ENCODE measurements at places on chromosomes 7 and 10.

DNA sequence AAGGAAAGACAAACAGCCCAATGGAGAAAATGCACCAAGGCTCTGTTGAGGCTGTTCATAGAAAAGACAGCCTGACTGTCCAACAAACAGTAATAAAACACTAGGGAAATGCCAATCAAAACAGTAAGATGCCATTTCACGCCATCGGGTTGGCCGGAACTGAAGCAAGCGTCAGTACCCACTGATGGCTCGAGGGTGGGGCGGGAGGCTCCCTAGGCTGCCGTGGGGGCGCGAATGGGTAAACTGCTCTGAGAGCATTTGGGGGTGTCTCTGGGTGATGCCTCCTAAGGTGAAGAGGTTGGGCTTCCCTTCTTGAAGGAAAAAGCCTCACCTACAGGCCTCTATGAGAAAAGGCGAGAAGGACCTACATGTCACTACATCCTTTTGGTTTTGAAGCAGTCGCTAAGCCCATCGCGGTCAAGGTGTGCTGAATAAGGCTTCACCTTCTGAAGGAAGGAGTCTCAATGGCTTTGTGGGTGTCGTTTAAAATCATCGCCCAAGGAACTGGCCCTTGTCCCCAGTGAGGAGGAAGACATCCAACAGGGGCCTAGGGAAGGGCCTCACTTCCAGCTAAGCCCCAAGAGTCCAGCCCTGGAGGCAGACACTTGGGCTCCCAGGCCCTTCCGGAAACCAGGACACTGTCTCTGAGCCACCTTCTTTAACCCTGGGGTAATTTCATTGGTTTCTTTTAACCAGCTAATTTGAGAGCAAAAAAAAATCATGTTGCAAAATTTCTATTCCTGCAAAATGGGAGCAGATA, 98.5 kb upstream of the PPP2R2D start:
- DNase-seq = no peak

DNA sequence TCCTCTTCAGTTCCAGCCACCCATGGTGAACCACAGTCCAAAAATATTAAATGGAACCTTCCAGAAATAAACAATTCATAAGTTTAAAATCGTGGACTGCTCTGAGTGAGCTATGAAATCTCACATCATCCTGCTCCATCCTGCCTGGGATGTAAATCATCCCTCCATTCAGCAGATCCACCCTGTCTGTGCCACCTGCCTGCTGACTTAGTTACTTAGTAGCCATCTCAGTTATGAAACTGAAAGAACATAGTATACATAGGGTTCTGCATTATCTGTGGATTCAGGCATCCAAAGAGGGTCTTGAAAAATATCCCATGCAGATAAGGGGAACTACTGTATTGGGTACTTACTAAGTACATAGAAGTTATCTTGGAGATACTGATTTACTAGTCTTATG, 89.0 kb downstream of the ST8SIA6 start:
- DNase-seq = no peak

- no peak for DNase-seq
Measured at GRCh38 chr10:118940386-118940785, 89.1 kb upstream of the NANOS1 start.

GRCh38 chr10:86684331-86685097, 16.2 kb downstream of the LDB3 start:
- no peak for DNase-seq

DNA sequence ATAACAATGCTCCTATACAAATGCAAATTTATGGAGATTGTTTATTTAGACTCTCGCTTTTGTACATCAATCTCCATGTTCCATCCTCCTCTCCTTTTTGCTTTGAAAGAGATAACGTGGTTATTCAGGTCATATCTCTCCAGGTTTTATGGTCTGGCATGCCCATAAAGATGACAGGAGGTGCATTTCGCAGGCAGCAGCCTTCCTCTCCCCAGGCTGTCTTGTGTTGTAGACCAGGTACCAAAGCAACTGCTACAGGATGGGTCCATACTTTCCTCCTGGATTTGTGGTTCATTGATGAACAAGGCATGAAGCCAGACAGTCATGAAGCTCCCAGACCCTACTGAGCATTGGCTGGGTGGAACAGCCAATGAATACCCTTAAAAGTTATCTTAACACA, 400.2 kb upstream of the NPVF start:
- no peak for DNase-seq

- no peak for DNase-seq
Measured at GRCh38 chr7:121083138-121083789, 94.8 kb downstream of the CPED1 start.

GRCh38 chr7:31027161-31027965, 24.7 kb upstream of the ADCYAP1R1 start:
- DNase-seq = no peak

- no peak for DNase-seq
Measured at GRCh38 chr10:55668326-55668922, 692.6 kb downstream of the ZWINT start.

GRCh38 chr7:80235334-80235733, 100.7 kb downstream of the GNAI1 start:
- DNase-seq = no peak

- no peak for DNase-seq
Measured at GRCh38 chr10:132149917-132150316, 36.8 kb upstream of the DPYSL4 start.

GRCh38 chr10:125156739-125157480, 3.5 kb downstream of the CTBP2 start:
- no peak for DNase-seq

GRCh38 chr10:128498746-128499145, 372.5 kb upstream of the MKI67 start:
- DNase-seq = no peak

- no peak for DNase-seq
Measured at GRCh38 chr7:134643131-134643530, 3.5 kb upstream of the BPGM start.

- DNase-seq = no peak
Measured at GRCh38 chr7:73983437-73984164, 44.4 kb upstream of the ELN start.

DNA sequence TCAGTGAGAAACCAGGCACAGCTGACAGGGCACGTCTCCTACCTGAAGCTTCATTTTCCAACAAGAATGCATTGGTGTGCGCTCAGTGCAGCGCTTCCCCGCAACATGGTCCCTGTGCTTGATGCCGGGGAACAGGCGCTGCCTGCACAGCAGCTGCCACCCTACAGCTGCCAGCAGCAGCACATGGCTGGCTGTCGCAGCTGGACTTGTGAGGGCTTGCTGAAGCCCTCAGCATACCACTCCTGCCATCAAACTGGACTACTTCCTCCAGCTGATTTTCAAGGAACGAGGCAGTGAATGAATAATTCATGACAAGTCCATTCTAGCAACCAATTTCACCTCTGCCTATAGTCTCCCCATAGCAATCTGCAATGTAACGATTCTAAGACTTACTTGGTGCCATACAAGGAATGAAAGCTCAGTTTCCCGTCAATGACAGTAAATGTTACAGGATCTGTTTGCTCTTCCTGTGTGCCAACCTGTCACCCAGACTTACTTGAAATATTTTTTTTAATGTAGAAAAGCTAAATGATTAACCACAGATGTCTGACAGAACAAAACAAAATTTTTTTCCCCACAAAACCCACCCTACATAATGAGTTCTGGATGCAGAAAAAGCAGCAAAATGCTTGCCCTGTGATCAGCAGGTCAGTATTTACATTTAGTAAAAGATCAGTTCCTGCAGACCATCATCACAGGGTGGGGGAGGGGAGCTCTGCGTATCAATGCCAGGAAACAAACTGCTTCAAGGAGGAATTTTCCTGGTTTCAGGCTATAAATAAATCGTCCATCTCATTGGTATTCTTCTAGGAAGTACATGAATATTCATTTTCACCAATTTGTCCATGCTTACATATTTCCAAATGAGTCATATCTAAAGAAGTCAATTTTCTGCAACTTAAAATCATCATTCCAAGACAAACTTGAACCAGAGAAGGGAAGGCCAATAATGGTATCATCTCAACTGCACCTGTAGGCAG, 140.6 kb downstream of the ALOX5 start:
- no peak for DNase-seq

DNA sequence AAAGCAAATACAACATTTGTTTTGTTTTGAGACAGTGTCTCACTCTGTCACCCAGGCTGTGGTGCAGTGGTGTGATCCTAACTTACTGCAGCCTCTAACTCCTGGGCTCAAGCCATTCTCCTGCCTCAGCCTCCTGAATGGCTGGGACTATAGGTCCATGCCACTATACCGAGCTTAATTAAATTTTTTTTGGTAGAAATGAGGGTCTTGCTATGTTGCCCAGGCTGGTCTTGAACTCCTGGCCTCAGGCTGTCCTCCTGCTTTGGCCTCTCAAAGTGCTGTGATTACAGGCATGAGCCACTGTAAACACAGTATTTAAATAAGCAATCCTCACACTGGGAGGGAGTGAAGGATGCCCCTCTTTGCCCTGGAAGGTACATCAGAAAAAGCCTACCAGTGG, 4.0 kb upstream of the CAMK2G start:
- DNase-seq = no peak

DNA sequence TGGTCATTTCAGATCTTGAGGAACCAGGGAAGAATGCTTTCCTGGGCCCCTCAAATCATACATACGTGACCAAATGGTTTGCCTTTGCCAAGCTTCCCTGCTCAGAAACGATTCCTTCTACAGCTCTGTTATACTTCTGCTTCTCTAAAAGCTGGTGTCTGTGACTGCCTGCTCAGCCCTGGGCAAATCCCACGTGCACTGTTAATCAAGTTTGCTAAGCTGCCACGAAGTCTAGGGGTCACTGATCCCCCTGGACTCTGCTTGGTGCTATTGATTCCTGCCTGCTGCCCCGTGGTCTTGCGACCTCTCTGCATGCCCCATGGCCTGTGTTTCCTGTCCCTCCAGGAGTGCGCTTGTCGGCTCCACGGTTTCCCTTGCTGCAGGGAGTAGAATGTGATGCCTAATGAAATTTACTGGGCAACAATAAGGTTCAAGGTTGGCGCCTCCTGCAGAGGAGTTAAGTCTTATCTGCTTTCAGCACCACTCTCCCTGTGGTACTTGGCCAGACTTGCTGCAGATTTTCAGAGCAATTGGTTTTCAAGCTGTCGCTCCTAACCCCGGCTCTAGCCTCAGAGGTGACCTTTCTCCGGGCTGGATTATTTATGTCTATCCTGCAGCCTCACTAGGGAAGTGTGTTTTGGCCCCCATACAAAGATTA, 201.6 kb upstream of the FZD8 start:
- DNase-seq = no peak

- no peak for DNase-seq
Measured at GRCh38 chr10:3747984-3748383, 37.0 kb downstream of the KLF6 start.

- DNase-seq = no peak
Measured at GRCh38 chr7:105962353-105962752, 711 bp upstream of the CDHR3 start.

DNA sequence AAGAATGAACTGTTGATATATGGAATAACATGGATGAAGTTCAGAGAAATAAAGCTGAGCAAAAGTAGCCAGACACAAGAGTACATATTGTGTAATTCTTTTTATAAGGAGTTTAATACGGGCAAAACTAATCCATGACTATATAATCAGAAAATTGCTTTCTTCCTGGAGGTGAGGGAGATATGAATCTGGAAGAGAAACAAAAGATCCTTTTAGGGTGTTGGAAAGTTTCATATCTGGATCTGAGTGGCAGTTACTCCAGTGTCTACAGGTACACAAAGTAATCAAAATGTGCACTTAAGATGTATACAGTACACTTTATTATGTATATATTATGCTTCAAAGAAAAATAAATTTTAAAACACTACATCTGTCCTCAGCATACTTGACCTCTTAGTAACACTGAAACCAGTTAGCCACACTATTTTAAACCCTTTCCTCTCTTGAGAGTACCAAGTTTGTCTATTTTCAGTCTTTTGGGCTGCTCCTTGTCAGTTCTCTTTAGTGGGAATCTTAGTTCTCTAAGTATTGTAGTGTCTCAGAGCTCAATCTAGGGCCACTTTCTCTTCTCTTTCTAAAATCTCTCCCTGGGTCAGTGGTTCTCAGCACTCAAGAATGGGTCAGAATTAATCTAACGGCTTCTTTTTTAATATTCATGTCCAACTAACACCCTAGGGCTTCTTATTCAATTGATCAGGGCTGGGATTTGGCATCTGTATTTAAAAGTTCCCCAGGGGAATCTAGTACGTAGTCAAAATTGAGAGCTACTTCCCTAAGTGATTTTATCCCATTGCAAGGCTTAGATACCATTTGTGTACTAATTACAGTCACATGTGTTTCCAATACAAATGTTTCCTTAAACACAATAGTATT, 4.3 kb upstream of the LIPF start:
- no peak for DNase-seq

DNA sequence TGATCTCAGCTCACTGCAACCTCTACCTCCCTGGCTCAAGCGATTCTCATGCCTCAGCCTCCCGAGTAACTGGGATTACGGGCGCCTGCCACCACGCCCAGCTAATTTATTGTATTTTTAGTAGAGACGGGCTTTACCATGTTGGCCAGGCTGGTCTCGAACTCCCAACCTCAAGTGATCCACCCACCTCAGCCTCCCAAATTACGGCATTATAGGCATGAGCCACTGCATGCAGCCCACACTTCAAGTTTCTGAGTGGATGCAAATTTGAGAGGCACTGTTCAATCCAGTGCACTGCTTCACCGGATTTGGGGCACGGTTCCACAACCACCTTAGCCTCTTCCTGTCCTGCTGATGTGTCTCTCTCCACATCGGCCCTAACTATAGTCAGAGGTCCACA, 16.5 kb downstream of the CNPY1 start:
- no peak for DNase-seq

DNA sequence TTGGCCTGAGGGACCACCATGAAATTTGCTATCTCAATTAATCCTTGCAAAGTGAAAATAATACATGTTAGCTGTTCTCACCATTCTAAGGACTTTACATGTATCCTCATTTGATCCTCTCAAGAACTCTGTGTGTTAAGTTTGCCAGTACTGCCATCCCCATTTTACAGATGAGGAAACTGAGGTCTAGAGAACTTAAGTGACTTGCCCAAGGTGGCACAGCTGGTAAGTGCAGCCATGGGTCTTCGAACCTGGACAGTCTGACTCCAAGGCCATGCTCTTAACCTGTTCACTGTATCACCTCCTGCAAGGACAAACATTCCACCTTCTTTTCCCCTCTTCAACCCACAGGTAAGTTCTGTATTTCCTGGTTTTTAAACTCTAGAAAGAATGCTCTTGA, 85.3 kb upstream of the NFE2L3 start:
- no peak for DNase-seq

GRCh38 chr7:107494884-107495283, 25.0 kb downstream of the GPR22 start:
- no peak for DNase-seq

- DNase-seq = no peak
Measured at GRCh38 chr10:104139221-104139620, 17.2 kb downstream of the SFR1 start.

GRCh38 chr7:5213286-5213645, 23.2 kb downstream of the WIPI2 start:
- no peak for DNase-seq

GRCh38 chr7:116621649-116622048, 50.3 kb upstream of the MET start:
- DNase-seq = no peak

DNA sequence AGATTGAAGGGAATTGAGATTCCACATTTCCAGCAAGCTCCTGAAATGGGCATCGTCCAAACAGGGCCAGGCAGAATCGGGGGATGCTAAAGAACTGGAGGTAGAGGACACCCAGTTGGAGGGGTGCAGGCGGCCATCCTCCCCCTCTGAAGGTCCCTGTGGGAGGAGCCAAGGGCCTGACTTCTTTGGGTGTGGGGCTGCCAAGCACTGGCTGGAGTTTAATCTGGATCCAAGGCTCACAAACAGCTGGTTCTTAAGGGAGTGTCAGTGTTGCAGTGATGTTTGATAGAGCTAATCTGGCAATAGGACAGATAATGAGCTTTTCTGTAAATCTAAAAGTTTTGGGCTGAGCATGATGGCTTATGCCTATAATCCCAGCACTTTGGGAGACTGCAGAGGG, 20.8 kb downstream of the TSPAN14 start:
- no peak for DNase-seq

Measured in immature natural killer cell (primary cell).